ENCODE measurements at places on chromosomes 1 and 21. TPM values are rescaled to one million over a fixed set of nuclear protein-coding genes. Genes with fewer than 3 reads are reported as not detected.

DNA sequence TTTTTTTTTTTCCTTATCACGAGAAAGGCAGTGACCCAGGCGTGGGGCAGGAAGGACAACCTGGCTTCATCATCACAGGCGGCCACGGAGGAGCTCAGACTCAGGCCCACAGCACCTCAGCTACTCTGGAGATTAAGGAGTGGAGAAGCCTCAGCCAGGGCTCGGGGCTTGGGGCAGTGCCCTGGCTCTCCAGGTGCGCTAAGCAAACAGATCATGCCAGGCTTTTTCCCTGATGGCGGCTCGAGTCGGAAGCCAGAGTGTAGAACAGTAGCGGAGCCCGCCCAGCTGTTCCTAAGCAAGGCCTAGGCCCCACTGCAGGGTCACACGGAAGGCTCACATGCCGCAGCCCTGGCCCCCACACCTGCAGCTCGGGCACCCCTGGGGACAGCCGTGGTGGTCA is 70.7 kb downstream of the AGPAT3 start:
- DNase-seq = no peak

Gene S100A7A
- not detected for total RNA-seq

Gene GBP6
- total RNA-seq = 0.23 TPM

DNA sequence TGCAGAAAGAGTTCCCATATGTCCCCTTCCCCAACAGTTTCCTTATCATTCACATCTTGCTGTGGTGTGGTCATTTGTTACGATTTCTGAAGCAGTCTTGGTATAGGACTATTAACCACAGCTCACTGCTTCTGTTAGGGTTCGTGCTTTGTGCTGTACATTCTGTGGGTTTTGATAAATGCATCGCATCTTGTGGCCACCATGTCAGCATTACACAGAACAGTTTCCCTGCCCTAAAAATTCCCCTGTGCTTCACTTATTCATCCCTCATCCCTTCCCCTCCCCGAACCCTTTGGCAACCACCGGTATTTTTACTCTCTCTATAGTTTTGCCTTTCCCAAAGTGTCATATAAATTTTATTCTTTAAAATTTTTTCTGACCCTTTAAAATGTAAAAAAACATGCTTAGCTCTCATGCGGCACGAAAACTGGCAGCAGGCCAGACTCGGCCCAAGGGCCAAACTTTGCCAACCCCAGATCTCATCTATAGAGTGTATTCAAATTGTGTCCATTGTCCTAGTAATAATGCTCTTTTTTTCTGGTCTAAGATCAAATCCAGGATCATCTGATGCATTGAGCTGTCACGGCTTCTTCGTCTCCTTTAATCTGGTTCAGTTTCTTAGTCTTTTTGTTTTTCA is 78.2 kb downstream of the SIM2 start:
- no peak for DNase-seq

- no peak for DNase-seq
Measured at GRCh38 chr1:161706482-161707347, at the start of gene FCRLA. TSS of gene FCRLA (plus strand) at chr1:161707229. CDS start at chr1:161707265, 36 bp downstream.

DNA sequence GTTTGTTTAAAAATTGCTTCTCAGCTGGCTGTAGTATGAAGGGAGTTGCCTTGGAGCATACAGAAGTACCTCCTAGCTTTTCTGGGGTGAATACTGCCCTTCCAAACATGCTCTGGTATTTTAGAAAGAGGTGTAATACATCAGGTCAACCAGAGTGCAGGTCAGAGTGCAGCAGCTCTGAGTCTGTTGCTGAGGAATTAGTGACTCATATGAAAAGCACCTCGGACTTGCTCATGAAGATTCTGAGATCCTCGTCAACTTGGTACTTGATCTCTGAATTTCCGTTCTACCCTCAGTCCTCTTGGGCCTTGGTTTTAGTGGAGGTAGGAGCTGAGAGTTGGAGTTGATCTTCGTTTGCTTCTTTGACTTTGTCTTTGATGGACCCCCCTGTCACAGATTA is 67.3 kb downstream of the NOS1AP start:
- no peak for DNase-seq

Gene C1orf185
- total RNA-seq = not detected

- peak; percentile 99 for DNase-seq
Measured at GRCh38 chr21:42892931-42893755, at the start of gene NDUFV3. TSS of gene NDUFV3 (plus strand) at chr21:42893309. CDS start at chr21:42893334, 25 bp downstream.

GRCh38 chr1:187959062-187959461 is 1130.3 kb downstream of the PLA2G4A start:
- no peak for DNase-seq

DNA sequence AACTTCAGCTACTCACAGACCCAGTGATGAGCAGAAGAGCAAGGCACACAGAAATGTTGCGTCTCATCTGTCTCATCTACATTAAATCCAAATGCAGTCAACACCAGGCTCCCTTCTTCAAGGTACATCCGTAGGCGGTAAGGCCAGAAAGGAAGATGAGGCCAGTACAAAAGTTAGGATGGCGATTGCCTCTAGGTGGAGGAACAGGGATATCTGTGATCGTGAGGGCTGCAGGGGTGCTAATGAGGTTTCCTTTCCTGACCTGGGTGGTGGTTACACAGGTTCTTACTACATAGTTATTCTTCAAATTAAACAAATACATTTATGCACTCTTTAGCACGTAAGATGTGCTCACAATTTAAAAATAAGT is 1.4 kb upstream of the MYBPH start:
- DNase-seq = no peak

GRCh38 chr1:200862713-200863415 is 9.9 kb upstream of the GPR25 start:
- peak; percentile 60 for DNase-seq

GRCh38 chr1:25208561-25209222 is 23.6 kb downstream of the SYF2 start:
- no peak for DNase-seq

DNA sequence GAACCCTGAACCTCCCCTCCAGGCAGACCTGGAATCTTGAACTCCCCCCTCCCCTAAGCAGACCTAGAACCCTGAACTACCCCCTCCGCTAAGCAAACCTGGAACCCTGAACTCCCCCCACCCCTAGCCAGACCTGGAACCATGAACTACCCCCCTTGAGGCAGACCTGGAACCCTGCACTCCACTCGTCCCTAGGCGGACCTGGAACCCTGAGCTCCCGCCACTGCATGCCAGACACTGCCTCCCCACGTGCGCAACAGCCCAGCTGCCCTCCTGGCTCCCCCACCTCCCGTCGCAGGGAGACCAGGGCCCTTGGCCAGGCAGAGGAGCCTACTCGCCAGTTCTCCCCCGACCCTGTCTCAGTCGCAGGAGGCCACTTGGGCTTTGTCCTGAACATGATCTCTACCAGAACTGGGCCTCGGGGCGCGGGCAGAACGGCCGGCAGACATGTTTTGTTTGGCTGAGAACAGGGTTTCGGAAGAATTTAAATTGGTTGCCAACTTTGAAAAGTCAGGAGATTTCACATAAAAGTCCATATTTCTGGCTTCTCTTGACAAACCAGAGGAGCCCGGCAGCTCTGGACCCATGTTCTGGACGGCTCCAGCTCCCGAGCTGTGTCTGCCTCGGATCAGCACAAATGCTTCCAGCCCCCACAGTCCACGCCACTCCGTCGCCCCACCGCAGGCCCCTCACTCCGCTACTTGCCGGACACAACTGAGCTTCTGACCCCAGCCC is 9.2 kb upstream of the PLEKHG5 start:
- no peak for DNase-seq

GRCh38 chr1:197066719-197067456 is at the start of gene F13B:
TSS of gene F13B (minus strand) at chr1:197067260. CDS start at chr1:197067223, 37 bp downstream.
- DNase-seq = no peak

DNA sequence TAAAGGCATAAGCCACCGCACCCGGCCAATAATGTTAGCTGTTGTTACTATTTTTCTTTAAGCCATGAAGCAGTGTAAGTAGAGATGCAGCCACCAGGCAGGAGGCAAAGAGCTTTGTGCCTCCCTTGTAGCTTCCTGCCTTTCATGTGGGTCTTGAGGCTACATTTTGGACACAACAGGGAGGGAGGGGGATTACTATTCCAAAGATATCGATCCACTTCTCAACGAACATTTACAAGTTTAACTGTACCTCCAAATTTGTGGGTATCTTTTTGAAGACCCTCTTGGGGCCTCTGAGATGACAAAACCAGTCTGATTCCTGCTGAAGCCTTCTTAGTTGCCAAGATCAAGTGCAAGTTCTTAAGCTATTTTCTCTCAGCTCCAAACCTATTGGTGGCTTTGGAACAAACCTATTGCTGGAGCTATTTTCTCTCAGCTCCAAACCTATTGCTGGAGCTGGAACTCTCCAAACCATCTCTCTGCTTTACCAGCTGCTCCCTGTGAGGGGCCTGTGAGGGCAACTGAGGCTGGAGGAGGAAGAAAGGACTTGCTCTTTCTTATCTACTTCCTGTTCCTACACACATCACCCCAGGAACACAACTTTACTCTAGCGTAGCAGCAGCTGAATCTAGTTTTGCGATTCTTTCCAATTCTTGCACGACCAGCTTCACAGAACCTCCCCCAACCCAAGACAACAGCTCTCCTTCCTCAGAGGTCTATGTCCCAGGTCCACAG is 16.1 kb upstream of the RCAN3 start:
- no peak for DNase-seq

DNA sequence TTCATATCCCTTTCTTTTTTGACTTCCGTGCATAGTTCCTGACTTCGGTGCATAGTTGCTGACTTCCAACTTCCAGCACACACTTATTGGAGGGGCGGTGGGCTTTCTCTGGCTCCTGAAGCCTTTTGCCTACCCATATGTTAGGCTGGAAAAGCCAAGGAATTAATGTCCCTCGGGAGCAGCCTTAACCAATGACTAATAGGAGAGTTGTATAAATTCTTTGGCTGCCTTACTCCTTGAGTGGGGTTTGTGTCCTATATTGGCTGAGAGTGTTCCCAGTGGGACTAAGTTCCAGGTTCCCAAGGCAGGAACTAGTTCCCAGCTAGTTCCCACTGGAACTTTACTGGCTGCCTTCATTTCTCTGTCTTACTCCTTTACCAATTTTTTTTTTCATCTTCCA is 105.7 kb downstream of the ZNF326 start:
- DNase-seq = no peak

DNA sequence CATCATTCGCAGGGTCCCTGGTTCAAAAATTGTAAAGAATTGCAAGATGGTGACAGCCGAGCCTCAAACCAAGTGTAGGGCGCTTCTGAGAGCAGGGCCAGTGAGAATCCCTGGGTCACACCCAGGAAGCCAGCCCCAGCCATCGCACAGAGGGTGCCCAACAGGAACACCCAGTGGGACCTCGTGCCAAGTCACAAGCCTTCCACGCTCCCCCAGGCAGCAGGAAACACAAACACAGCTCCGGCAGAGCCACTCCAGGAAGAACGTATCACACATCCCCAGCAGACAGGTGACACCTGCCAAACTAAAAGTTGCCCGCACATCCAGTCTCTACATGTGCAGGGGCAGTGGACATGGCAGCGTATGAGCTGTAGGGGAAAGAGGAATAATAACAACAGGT is 20.2 kb downstream of the DHRS3 start:
- no peak for DNase-seq

GRCh38 chr1:172345077-172345476 is 75.4 kb upstream of the C1orf105 start:
- no peak for DNase-seq

GRCh38 chr1:116324411-116324810 is 48.6 kb upstream of the ATP1A1 start:
- DNase-seq = peak; percentile 21

GRCh38 chr1:196088541-196088940 is 519.7 kb downstream of the KCNT2 start:
- no peak for DNase-seq

GRCh38 chr1:35571263-35571662 is 1.9 kb upstream of the TFAP2E start:
- DNase-seq = no peak

GRCh38 chr1:213821175-213821942 is 166.4 kb upstream of the PROX1 start:
- no peak for DNase-seq

Gene DIRAS3
- not detected for total RNA-seq

- no peak for DNase-seq
Measured at GRCh38 chr1:207261971-207262370, 59.5 kb upstream of the CD55 start.

DNA sequence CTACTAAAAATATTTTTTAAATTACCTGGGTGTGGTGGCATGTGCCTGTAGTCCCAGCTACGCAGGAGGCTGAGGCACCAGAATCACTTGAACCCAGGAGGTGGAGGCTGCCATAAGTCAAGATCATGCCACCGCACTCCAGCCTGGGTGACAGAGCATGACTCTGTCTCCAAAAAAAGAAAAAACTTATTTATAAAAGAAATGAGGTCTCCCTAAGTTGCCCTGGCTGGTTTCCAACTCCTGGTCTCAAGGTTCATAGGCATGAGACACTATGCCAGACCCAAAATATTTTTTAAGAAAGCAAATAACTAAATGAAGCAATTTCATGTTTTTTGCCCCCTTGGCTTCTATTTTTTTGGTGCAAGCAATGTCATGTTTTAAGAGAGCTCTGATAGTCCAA is 32.9 kb downstream of the EIF4G3 start:
- DNase-seq = no peak

Gene CA6
- not detected for total RNA-seq

Gene PTPN14
- not detected for total RNA-seq

- DNase-seq = no peak
Measured at GRCh38 chr1:21149430-21149854, 27.3 kb downstream of the EIF4G3 start.

DNA sequence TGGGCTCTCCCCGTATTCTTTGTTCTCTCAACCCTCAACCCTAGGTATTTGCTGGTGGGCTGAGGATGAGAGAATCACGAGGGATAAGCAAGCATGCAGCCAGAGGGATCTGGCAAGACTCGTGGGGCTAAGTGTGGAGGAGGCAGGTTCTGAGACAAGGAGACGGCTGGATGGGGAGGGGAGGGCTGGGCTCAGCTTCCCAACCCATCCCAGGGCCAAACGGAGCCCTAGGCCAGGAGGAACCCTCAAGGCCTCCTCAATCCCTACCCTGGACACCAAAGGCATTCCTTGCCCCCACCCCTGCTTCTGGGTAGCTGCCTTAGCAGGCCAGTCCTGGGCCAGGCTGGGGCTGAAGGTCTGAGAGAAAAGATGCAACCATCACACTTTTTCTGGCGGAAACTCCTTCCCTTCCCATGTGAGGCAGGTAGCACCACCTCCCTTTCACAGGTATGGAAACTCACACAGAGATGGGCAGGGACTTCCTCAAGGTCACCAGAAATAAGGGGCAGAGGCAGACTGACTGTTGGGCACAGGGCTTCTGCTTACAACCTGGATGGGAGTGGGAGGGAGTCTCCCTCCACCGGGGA is 6.2 kb downstream of the MEF2D start:
- no peak for DNase-seq

GRCh38 chr1:115833856-115834255 is 7.1 kb downstream of the NHLH2 start:
- no peak for DNase-seq

GRCh38 chr1:231929311-231929710 is 302.7 kb downstream of the DISC1 start:
- no peak for DNase-seq

Gene TNNT2
- total RNA-seq = not detected

Gene LIPI
- not detected for total RNA-seq

Measured in natural killer cell (primary cell).